ENCODE measurements at places on chromosomes 4 and X. TPM values are rescaled to one million over a fixed set of nuclear protein-coding genes. Genes with fewer than 3 reads are reported as not detected.

The SMR3B gene
- polyA plus RNA-seq: not detected

The BEND4 gene
- polyA plus RNA-seq: not detected

The TMEM154 gene
- polyA plus RNA-seq: 0.63 TPM

The SRPX2 gene
- polyA plus RNA-seq: 87.1 TPM

The ANKRD50 gene
- polyA plus RNA-seq: 21.2 TPM

The PABPC1L2A gene
- polyA plus RNA-seq: not detected

The USP26 gene
- polyA plus RNA-seq: not detected

The STPG2 gene
- polyA plus RNA-seq: not detected

The CEP135 gene
- 6.4 TPM for polyA plus RNA-seq

Measured in AG04450 (cell line).